ENCODE measurements at places on chromosomes 5 and 9.

GRCh38 chr5:132595624-132596023 is 38.8 kb downstream of the RAD50 start:
- DNase-seq = no peak

- no peak for DNase-seq
Measured at GRCh38 chr9:18382243-18382642, 91.7 kb upstream of the ADAMTSL1 start.

- no peak for DNase-seq
Measured at GRCh38 chr9:82281066-82281465, 292.5 kb downstream of the SPATA31D1 start.

- DNase-seq = peak; percentile 54
Measured at GRCh38 chr5:74673011-74673790, 11.8 kb upstream of the HEXB start.

DNA sequence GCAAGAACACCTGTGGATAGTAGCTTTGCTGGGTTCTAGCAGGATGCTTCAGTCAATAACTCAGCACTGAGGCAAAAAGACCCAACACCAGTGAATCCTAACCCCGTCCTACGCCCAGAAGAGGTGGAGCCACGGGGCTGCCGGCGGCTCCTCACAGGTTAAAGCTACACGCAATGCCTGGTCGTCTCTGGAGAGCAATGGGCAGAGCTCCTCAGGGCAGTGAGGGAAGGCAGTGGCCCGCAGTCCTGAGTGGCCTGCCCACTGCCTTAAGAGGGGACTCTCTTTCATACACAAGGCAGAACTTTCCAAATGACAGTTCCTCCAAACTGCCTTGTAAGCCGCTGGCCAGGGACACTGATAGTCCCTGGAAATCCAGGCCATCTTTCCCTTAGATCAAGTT is 244.2 kb upstream of the IRX2 start:
- DNase-seq = no peak

- no peak for DNase-seq
Measured at GRCh38 chr5:97266576-97266975, 83.5 kb upstream of the RIOK2 start.

All from inflammatory macrophage treated with lipopolysaccharide for 4 hours (primary cell).